ENCODE measurements at places on chromosomes 2 and 18.

GRCh38 chr2:138035608-138036217, 71.4 kb downstream of the HNMT start:
- DNase-seq: no peak

DNA sequence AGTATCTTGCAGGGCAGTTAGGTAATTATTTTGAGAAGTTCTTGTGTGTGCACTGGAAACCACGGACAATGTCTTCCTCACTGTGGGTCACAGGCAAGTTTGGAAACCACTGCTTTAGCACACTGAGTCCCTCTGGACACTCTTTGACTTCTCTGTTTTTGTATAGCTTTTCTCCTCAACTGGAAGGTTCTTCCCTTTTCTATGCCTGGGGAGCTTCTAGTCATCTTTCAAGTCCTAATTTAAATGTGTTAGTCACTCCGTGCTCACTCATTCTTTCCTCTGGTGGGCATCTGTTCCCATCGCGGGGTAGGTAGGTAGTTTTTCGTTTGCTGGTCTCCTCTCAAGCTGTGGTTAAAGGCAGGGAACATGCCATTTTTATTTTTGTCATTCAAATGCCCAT, 32.1 kb downstream of the E2F6 start:
- DNase-seq: no peak

DNA sequence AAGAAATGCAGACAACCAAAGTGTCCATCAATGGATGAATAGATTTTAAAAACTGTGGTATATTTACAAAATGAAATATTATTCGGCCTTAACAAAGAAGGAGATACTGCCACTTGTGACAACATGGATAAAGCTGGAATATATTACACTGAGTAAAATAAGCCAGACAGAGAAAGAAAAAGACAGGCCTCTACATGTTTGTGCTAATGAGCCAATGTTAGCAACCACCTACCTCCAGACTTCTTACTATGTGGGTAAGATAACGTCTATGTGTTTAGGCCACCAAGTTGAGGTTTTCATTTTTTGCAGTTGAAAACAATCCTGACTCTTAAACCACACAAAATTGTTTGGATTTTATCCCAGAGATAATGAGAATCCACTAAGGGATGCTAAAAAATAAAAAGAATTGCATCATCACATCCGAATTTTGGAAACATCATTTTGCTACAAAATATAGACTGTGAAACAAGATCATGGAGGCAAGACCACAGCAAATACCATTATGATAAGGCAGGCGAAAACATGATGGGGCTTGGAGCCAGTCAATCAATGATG, 47.0 kb downstream of the EVA1A start:
- no peak for DNase-seq

DNA sequence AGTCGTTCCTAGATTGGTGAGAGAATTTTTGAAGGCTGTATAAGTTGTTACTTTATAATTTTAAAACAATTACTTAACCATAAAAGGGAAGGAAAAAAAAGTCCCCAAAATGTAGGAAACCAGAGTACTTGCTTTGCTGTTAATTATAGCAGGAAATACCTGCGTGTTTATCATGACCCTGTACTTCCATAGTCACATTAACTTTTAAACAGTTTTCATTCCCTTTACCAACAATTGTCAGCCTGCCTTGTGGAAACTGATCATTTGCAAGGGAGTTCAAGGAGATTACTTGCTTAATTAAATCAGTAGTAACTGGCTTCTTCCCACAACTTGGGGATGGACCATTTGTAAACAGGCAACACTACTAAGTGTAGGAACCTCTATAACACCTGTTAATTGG, 6.4 kb upstream of the ITPRID2 start:
- DNase-seq: no peak

DNA sequence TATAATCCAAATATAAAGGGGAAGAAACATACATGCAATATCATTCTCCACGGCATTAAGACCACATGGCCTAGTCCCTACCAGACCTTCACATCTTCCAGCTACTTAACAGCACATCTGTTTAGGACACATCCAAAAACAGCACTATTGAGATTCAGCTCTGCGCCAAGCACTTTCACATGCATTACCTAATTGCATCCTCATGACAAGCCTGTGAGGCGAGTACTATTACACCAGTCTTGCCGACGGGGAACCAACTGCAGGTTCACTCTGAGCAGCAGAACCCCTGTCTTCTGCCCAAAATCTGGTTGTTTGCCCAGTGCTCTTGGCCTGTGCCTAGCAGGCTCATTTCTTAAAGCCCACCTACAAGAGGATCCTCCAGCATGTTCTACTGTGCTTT, 66.7 kb downstream of the AAK1 start:
- no peak for DNase-seq

DNA sequence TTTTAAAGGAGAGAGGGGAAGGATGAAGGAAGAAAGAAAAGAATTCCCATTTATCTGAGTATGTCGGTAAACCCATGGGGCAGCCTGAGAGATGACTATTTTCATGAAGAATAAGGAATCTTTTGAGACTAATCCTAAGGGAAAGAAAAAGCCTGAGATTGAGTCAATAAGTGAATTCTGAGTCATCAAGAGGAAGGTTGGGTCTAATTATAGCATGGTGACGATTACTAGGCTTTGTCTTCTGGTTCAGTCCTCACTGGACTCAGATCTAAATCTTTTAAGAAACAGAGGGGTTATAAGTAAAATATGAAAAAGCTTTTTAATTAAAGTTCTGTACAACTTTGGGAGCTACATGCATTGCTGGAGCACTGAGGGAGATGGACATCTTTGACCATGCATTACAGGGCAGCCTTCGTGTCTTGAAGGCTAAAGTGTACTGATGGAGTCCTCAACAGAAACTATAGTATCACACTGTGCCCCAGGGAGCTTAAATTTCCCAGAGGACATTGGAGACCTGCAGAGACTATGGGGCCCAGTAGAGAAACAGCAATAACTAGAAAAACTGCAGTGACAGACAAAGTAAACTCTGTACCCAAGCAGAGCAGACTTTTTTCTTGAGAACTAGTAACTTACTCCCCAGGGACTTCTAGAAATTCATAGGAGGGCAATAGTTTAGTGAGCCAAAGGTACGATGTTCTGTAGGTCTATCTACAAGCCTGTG, 260.9 kb downstream of the RAD51AP2 start:
- DNase-seq: no peak

DNA sequence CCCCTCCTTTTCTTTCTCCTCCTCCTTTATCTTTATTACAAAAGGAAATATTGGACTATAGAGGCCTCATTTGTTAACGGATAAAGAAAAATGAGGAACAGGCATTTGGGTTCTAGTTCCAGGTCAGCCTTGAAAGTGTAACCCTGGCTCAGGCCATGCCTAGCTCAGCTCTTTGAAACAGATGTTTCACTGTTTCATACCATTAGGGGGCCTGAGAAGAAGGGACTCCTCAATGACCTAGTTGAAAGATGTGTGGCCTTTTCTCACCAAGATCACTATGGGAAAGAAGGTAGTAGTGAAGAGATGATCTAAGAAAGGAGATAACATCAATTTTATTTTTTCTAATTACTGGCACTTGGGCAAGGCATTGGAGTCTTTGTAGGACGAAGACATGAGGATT, 952.7 kb downstream of the SLC4A3 start:
- DNase-seq: no peak

GRCh38 chr2:73964223-73964622, 20.5 kb upstream of the TET3 start:
- DNase-seq: no peak

DNA sequence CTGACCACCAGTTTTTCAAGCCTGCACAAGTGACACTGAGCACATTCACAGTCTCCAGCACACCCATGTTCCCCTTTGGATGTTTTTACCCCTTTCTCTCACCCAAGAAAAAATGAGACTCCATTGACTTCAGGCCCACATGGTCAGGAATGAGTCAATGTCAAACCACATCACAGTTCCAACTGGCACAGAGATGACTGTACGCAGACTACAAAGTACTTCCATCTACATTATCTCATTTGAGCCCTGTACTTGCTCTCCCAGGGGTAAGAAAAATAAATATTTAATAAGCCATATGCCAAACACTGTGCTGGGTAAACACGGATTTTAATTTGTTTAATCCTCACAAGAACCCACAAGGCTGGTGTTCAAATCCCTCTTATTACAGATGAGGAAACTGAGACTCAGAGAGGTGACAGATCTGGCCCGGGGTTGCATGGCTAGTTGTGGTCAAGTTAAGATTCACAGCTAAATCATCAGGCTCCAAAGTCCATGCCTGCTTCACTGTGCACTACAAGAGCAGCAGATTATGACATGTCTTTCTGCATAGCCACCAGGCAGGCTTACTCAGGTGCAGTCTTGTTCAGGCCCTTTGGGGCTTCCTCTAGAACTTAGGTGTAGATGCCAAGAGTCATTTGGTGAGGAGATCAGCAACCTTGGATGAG, 106.1 kb downstream of the TXNL1 start:
- no peak for DNase-seq

DNA sequence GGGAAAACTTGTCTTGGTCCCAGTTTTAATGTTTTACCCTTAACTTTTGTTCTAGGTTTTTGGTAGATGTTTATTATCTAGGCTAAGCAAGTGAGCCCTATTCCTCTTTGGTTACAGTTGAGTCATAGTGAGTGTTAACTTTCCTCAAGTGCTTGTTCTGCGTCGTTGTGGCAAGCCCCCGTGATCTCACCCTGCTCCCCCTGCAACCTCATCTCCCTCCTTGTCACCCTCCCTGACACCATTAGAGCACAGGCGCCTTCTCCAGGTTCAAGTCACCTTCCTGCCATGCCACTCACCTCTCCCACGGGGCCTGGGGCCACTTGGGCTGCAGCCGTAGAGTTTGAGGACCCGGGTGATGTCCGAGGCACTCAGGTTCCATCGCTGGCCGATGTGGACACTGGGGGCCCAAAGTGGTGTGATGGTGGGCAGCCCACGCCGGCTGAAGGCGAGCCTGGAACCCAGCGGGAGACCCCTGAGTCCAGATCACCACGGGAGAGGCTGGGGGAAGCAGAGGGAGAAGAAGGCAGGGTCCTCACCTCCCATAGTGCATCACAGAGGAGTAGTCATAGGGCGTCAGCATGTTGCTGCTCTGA, 8.7 kb downstream of the ASTL start:
- no peak for DNase-seq
